ENCODE measurements at places on chromosomes 6 and 20.

DNA sequence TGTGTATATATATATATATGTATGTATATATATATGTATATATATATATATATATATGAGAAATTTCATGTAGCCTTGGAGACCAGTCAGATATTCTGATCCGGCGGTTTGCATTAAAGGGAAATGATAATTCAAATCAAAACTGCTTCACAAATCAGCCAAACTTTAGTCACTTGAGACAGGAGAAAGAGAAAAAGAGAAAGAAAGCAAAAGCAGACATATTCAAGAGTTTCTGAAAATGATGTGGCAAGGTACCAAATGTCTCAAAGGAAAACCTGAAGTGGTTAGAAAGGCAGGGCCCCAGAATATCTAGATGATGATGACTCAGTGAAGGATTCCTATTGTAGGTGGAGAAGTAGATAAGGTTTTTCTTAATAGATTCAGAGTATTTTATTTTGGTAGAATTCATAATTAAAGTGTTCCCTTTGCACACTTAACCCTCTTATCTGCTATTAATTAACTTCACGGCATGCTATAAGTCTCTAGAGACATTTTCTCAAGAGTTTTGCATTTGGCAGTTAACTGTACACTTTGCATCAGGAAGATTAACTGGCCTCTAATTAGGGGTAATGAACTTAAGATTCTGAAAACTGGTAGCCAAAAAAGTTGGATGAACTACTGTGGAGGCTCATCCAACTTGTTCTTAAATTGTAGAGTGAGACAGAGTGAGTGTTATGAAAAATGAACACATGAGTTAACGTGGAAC lies 50.1 kb upstream of the ASF1A start:
- no peak for DNase-seq

- DNase-seq = no peak
Observed at GRCh38 chr6:28165563-28165962, 23.9 kb downstream of the ZKSCAN8 start.

DNA sequence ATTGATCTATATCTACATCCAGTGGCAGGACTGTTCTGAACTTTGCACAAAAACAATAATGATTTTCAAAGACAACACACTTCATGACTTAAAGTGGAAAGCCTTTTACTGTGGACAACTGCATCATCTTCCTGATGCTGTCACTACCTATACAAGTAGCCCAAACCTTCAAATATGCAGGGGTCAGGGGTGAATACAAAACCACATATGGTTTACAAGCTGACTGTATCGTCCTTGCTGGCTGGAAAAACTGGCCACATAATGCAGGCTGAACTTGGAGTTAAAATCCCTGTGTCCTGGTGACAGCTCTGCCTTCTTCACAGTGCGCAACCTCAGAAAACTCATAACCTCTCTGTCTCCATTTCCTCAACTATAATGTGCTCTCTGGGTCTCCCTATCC lies 128.9 kb downstream of the GMDS start:
- DNase-seq = no peak

DNA sequence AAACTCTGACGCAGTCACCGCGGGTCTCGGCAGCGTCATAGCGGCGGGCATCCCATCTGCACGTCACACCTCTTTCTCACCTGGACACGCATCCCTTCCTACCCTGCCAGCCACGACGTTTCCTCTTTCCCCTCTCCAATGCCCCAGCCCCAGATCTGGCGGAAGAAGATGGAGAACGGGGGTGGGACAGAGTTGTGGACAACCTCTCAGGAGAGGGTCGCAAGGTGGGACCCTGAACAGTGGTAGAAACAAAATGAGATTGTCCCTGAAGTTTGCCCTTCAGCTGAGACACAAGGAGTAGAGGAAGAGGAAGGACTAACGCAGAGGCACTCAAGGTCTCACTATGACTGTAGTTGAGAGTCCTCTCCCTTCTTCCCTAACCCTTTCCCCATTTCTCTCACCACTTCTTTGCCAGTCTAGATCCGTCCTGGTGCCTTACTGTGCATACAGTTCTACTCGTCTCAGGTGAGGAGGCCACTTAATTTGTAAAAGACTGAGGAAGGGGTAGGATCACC lies 562 bp downstream of the TRIM39 start:
- DNase-seq = no peak

GRCh38 chr20:49685809-49686208 lies 27.9 kb downstream of the B4GALT5 start:
- DNase-seq = no peak

- DNase-seq = no peak
Observed at GRCh38 chr6:9896806-9897205, 518.1 kb downstream of the TFAP2A start.

DNA sequence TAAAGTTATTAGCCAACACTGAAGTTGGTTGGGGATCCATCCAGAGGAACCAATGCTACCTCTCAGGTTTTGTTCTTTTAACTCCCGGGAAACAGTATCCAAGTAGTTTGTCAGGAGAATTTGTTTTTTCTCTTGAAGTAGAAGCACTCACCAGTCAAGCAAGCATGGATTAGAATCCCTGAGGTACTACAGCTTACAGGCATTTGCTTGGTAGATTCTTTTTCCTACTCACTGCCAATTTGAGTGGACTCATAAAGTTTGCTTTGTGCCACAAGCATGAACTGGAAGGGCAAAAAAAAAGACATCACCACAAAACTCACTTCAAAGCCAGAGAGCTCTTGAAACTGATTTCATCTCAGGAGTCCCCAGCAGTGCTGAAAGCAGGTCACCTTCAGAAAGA lies 167.4 kb downstream of the MBOAT1 start:
- DNase-seq = peak; percentile 3

- DNase-seq = no peak
Observed at GRCh38 chr6:90256698-90257485, 39.8 kb downstream of the BACH2 start.

DNA sequence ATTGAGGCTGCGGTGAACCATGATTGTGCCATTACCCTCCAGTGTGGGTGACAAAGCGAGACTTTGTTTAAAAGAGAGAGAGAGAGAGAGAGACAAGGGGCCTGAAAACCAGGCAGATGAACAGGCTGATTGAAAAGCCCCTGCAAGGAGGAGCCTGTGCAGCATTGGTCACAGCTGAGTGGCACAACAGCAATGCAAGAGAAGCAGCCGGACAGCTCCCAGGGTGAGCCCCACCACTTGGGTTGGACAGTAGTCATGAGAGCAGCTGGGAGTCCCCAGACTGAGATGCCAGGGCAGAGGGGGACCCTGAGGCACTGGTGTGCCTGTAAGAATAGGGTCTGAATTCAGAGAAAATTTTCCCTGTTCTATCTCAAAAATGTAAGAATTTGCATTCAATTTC lies 10.2 kb downstream of the DNPH1 start:
- DNase-seq = no peak

DNA sequence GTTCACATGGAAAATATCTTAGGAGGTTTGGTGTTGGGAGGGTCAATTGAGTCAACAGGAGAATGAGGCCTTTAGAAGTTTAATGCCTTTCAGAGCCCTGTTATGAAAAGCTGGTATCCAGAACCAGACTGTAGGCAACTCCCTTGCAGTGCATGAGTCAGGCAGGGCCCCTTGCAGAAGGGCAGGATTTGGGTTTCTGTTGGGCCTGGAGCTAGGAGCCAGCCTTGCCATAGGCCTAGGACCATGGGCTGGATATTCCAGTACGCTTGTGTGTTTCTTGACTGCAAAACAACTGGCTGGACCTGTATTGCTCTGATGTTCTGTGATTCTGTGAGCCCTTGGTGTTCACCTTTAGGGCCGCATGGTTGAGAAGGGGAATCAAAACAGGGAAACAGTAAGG lies 350.9 kb upstream of the PRND start:
- DNase-seq = no peak

GRCh38 chr6:99270826-99271225 lies 78.6 kb downstream of the FAXC start:
- DNase-seq = no peak

DNA sequence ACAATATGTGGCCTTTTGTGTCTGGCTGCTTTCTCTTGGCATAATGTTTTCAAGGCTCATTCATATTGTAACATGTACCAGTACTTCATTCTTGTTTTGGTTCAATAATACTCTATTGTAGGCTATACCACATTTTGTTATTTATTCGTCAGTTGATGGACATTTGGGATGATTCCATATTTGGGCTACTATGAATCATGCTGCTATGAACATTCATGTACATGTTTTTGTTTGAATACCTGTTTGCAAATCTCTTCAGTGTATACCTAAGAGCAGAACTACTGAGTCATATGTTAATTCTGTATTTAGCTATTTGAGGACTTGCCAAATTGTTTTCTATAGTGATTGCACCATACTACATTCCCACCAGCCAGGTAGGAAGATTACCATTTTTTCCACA lies 259.9 kb downstream of the GMPR start:
- no peak for DNase-seq

GRCh38 chr6:7540595-7540994 lies 876 bp upstream of the DSP start:
- DNase-seq = no peak

GRCh38 chr20:37071481-37071911 lies 24.3 kb downstream of the RBL1 start:
- no peak for DNase-seq

GRCh38 chr6:83849610-83850009 lies 3.5 kb upstream of the RIPPLY2 start:
- DNase-seq = no peak

DNA sequence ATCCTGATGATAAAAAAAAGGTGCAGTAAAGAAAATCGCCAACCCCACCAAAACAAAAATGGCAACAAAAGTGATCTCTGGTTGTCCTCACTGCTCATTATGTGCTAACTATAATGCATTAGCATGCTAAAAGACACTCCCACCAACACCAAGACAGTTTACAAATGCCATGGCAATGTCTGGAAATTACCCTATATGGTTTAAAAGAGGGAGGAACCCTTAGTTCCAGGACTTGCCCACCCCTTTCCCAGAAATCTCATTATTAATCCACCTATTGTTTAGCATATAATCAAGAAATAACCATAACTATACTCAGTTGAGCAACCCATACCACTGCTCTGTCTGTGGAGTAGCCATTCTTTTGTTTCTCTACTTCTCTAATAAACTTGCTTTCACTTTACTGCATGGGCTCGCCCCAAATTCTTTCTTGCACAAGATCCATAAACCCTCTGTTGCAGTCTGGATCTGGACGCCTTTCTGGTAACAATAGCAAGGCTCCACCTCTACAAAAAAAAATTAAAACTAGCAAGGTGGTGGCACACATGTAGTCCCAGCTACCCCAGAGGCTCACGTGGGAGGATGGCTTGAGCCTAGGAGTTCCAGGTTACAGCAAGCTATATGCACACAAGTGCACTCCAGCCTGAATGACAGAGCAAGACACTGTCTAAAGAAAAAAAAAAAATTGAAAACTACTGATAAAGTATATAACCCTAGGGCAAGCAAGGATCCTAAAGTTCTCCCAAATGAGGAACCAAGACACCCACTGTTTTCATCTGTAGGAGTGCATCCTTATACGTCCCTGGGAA lies 278.8 kb upstream of the JARID2 start:
- DNase-seq = no peak

DNA sequence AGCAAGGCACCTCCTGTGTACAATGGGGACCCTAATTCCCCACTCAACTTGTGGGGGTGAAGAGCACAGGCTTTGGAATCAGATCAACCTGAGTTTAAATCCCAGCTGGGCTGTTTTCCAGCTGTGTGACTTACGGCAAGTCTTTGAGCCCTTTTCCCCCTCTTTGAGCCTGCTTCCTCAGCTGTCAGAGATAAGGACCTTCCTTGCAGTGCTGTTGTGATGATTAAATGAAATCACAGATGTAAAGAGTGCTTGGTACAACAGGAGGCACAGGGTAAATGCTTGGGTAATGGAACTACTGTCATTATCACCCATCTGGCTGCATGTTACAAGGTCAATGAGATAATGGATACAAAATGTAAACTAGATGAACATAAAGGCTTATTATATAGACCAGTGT lies 3.2 kb downstream of the SNX21 start:
- no peak for DNase-seq

GRCh38 chr20:40691566-40692239 lies 2.7 kb upstream of the MAFB start:
- DNase-seq = no peak

GRCh38 chr6:169865346-169866139 lies 114.1 kb downstream of the ERMARD start:
- DNase-seq = no peak

DNA sequence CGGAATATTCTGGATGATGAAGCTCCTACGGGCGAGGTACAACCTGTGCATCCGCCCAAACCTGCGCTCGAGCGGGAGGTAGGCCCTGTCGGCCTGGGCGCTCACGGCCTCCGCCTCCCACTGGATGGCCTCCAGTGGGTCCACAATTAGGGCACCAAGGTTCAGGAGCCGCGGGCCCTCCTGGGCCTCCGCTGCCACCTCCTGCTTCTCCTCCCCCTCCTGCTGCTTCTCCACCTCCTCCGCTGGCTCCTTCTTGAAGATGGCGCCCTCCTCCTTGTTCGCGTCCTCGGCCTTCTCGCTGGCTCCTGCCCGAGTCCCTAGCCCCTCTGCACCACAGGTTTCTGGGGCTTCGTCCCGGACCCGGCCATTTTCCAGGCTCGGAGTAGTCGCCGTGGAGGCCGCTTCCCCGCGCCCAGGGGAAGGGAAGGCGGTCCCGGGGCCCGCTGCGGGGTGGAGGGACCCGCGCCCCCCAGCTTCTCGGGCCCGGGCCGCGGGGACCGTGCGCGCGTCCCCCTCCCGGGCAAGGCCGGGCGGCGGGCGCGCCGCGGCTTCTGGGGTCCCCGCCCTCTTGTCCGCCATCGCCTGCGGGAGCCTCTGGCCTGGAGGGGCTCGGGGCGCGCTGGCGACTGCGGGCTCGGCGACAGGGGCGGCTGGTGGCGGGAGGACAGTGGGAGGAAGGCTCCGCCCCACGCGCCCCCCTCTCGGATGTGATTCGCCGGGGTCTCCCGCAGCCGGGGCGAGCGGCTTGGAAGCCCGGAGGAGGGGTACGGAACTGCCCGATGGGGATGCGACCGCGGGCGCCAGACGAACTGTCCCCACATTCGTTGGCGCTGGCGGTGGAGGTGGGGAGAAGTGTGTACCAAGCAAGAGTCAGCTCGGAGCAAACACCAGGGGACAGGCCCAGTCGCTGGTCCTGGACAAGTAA lies 17.6 kb downstream of the PLAGL2 start:
- no peak for DNase-seq

GRCh38 chr20:34618676-34619075 lies 58.2 kb downstream of the PIGU start:
- no peak for DNase-seq

Measured in NCI-H510A (cell line).